ENCODE measurements at places on chromosomes 5 and 9. TPM values are rescaled to one million over a fixed set of nuclear protein-coding genes. Genes with fewer than 3 reads are reported as not detected.

The SVEP1 gene
- total RNA-seq = 0.24 TPM

The BHMT2 gene
- not detected for total RNA-seq

The ZNF618 gene
- 13.6 TPM for total RNA-seq

The GTF3C4 gene
- 43.6 TPM for total RNA-seq

The PCDHB10 gene
- 1.5 TPM for total RNA-seq

- peaks cover 30% of the 10 kb centered on the region for H3K36me3 ChIP-seq
- H3K4me1 ChIP-seq = peaks cover 3% of the 10 kb centered on the region
- H3K27ac ChIP-seq = no peak overlapping the region
- peak; percentile 13 for DNase-seq
These were observed 69.3 kb downstream of the AMBP start for GRCh38 chr9:114008667-114009410.

DNA sequence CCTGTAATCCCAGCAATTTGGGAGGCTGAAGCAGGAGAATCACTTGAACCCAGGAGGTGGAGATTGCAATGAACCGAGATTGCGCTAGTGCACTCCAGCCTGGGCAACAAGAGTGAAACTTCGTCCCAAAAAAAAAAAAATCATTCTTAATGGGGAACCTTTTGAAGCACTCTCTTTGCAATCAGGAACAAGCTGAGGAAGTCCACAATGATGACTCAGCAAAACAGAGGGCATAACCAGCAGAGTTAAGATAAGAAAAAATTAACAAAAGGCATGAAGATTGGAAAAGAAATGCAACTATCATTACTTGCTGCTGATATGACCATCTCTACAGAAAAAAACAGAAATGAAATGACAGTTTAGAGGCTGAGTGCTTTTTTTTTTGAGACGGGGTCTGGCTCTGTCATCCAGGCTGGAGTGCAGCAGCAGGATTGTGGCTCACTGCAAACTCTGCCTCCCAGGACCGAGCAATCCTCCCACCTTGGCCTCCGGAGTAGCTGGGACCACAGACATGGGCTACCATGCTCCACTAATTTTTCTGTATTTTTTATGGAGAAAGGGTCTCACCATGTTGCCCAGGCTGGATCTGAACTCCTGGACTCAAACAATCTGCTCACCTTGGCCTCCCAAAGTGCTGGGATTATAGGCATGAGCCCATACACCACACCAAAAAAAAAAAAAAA, 88.0 kb downstream of the FNBP1 start:
- no peak overlapping the region for H3K4me3 ChIP-seq
- no peak overlapping the region for H3K27ac ChIP-seq
- H3K4me1 ChIP-seq = no peaks in the 10 kb centered on the region
- DNase-seq = no peak
- peaks cover 9% of the 10 kb centered on the region for H3K36me3 ChIP-seq
- no peaks in the 10 kb centered on the region for H3K27me3 ChIP-seq

DNA sequence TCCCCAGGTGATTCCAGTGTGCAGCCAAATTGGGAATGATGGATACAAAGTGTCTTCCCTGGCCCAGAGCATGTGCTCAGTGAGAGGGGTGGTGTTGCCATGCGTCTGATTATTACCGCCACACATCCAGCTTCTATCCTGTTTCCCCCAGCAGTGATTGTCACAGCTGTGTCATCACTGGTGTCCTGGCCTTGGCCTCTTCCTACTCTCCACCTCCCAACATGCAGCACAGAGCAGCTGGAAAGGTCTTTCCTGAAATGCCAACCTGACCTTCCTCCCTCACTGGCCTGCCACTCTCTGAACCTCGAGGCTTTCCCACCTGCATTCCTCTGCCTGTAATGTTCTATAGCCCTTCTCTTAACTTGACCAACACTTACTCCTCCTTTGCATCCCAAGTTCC, 60.0 kb downstream of the TMOD1 start:
- no peaks in the 10 kb centered on the region for H3K36me3 ChIP-seq
- H3K4me3 ChIP-seq = no peak overlapping the region
- 0 out of 2 replicates have a peak, but pooled peaks cover 7% of the 10 kb centered on the region for H3K4me1 ChIP-seq
- H3K27ac ChIP-seq = no peak overlapping the region
- DNase-seq = no peak

All from H9 (cell line).